ENCODE measurements at places on chromosomes 5 and 9.

GRCh38 chr9:3035579-3036332 is 191.9 kb upstream of the PUM3 start:
- DNase-seq: no peak

DNA sequence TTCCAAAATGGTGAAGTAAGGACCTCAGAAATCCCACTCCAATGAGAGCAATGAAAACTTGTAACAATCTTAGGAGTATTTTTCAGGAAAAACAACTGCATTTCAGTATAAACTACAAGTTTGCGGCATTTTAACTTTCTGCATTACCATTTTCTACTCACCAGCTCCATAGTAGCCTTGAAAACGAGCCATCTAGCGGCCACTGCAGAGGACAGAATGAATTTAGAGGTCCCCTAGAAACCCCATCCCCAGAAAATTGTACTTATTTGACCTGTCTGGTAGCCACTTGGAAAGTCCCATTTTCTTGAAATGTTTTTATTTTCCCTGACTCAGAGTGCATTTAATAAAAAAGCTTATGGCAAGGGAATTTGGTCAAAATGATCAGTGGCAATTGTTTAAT is 205.4 kb upstream of the ITGA1 start:
- no peak for DNase-seq

GRCh38 chr9:18675973-18676372 is 202.0 kb downstream of the ADAMTSL1 start:
- no peak for DNase-seq

DNA sequence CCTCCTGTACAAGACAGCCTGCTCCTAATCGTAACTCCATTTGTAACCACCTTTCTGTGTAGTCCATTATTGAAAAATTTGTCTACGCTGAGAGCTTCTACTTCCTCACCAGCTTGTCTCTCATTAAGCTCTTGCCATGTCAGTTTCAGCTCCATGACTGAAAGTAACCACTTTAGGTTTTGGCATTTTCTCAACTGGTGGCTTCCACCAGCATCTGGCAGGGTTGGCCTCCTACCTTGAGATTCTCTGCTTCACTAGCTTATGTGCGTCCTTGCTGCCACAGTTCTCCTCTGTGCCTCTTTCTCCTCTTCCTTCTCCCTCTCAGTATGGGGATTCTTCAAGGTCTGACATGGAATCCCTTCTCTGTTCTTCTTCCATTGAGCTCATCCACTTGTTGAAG is 31.8 kb downstream of the F2RL2 start:
- no peak for DNase-seq

DNA sequence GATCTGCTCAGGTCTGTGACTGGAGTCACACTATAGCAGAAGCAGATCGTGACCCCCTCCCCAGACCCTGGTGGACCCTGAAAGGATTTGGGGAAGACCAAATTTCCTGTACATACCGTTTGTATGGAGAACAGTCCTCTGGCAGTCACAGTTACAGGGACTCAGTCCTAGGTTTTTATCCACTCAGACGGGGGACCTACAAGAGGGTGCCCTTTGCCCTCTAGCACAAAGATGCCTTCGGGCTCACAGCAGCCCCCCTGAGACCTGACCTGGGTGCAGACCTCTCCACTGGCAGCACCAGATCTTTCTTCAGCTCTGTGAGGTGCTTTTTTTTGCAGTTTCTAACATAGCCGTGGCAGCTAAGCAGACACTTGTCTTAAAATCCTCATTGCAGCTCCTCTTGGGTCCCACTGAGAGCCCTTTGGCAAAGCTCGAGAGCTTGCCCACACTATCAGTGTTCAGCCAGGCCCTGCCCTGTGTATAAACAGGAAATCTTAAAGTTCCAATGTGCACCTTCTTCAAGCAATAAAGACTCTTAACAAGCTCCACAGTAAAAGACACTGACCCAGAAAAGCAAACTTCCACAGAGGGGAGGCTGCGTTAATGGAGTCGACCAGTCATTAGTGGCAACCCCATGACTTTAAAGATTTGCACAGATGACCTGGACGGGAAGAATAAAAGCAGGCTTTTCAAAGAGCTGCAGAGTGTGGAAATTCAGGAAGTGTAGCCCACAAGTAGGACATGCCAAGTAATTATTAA is 71.8 kb upstream of the LHFPL2 start:
- no peak for DNase-seq

DNA sequence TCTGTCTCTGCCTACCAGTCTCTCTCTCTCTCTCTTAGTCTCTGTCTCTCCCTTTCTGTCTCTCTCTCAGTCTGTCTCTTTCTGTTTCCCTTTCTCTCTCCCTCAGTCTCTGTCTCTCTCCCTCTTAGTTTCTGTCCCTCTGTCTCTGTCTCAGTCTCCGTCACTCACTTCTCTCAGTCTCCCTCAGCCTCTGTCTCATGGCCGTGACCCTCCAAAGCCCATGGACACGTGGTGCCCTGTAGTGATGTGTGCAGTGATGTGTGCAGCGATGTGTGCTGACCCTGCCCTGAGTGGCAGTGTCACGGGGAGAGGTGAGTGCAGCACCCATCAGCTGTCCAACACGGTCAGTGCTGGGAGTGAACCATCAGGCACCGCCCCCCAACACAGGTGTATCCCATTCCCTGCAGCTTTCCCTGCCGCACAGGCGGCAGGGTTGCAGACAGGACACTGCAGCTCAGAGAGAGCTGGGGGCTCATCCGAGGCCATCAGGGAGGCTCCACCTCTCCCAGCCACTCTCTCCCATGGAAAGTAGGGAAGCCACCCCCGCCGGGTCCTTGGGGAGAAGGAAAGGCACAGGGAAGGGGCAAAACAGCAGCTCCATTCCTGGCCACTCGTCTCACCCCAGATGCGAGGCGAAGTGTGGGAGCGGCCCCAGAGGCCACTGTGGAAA is 794 bp upstream of the LRRC14B start:
- DNase-seq: no peak

GRCh38 chr5:150488519-150489359 is 19.2 kb upstream of the NDST1 start:
- no peak for DNase-seq

All from A549 (cell line).